ENCODE measurements at places on chromosomes 12 and 14.

DNA sequence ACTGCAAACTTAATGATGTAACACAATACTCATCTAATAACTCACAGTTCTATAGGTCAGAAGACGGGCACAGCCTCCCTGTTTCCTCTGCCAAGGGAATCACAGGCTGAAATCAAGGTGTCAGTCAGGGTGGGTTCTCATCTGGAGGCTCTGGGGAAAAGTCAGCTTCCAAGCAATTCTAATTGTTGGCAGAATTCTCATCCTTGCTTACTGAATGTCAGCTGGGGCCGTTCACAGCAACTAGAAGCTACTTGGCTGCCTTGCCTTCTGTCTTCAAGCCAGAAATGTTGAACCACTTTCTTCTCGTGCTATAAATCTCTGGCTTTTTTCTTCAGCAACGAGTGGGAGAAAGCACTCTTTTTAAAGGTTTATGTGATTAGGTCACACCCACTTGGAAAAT is 80.1 kb upstream of the PDZRN4 start:
- DNase-seq, result no peak

- DNase-seq, result no peak
Measured at GRCh38 chr12:69106482-69107118, 132.8 kb upstream of the CPSF6 start.

DNA sequence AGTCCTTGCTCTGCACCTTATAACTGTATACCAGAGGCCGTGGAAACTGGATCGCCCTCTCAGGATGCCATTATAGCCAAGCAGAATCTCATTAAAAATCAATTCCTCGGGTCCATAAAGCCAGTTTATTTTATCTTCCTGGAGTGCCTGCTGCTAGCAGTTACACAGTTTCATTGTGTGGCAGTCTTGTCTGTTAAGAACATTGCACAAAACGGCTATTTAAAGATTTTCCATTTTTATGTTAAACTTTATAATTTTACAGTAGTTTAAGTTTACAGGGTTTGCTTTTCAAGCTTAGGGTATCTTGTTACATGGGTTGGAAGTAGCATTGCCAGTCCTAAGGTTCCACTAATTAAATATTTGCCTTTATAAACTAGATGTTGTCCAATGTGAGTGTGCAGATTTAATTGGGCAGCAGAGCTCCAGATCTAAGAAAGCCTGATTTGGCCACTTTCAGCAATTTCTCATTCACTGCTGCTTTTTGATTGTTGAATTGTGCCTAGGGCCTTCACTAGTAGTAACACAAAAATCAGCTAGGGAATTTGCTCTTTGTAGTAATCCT is 17.0 kb downstream of the TMEM30B start:
- DNase-seq, result no peak

GRCh38 chr12:79183003-79183402 is 318.4 kb downstream of the SYT1 start:
- no peak for DNase-seq

DNA sequence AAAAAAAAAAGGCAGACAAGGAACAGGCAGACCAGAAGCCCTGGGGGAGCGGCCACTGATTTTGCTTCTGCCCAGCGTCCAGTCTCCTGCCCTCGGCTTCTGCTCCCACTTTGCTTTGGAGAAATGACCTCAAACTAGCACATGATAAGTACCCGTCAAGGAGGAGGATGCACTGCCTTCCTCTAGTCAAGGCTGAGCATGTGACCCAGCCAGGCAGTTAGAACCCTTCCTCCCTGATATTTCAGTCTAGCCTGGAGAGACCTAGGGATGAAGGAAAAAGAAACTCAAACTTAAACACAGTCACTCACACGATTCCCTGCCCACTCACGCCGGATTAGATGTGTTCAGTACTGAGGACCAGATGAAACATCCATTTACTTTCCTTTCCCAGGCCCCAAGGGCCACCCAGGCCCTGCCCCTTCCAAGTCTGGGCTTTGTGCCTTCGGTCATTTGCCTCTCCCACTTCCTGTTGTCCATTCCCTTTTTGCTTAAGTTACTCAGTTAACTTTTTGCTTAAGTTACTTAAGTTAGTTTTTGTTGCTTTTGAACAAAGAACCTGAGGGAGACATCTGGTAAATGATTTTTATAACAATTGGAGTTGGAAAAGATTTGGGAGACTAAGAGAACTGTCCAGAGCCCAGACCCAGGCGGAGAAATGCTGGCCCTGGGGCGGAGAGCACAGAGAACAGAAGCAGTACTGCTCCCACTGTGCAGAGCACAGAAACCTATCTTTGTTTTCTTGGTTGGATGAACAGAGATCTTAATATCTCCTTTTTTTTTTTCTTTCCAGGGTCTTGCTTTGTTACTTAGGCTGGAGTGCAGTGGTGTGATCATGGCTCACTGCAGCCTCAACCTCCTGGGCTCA is 23.0 kb upstream of the TTC7B start:
- no peak for DNase-seq

- DNase-seq, result no peak
Measured at GRCh38 chr12:25449007-25449406, 104.1 kb downstream of the LMNTD1 start.

- no peak for DNase-seq
Measured at GRCh38 chr12:12908711-12909110, 17.3 kb downstream of the GPRC5A start.

- DNase-seq, result no peak
Measured at GRCh38 chr14:56092763-56093162, 25.4 kb upstream of the PELI2 start.

DNA sequence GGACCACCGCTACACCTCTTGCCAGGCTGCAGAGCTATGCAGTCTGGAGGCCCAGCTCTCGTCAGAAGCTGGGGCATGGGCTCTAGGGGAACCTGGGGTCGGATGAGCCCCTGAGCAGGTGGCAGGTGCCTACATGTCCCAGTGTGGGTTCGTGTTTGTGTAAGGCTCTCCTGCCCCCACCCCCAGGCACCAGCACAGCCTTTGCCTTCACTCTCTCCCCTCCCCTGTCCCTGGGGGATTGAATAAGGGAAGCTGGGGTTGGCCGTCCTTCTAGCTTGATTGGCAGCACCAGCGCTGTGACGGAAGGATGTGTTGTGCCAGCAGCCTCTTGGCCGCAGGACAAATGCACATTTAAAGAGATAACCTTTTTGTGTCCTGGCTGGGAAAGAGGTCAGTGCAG is 34.8 kb upstream of the TSPAN9 start:
- peak; percentile 82 for DNase-seq

GRCh38 chr12:72010356-72010755 is 71.7 kb downstream of the TPH2 start:
- no peak for DNase-seq

DNA sequence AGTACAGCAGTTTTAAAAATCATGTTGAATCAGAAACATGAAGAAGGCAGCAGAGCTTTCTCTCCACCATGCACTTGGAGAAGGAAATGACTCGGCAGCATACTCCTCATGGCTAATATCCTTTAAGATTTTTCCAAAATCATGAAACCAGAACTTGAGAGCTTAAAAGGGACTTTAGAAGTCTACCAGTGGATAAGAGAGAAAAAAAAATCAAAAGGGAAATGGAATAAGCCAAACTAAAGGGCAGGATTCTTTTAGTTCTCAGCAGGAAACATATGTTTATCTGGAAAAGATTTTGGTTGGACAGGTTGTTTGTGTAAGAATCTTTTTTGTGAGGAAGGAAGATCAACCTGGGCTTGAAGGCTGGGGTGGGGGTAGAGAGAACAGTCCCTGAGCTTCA is 111.8 kb downstream of the PRKCH start:
- DNase-seq, result no peak

DNA sequence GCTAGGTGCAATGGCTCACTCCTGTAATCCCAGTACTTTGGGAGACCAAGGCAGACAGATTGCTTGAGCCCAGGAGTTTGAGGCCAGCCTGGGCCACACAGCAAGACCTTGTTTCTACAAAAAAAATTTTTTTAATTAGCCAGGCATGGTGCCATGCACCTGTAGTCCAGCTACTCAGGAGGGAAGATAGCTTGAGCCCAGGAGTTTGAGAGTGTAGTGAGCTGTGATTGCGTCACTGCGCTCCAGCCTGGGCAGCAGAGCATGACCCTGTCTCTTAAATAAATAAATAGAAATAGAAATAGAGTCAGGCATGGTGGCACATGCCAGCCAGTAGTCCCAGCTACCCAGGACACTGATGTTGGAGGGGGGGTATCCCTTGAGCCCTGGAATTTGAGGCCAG is 36.7 kb upstream of the CLIP1 start:
- DNase-seq, result no peak

DNA sequence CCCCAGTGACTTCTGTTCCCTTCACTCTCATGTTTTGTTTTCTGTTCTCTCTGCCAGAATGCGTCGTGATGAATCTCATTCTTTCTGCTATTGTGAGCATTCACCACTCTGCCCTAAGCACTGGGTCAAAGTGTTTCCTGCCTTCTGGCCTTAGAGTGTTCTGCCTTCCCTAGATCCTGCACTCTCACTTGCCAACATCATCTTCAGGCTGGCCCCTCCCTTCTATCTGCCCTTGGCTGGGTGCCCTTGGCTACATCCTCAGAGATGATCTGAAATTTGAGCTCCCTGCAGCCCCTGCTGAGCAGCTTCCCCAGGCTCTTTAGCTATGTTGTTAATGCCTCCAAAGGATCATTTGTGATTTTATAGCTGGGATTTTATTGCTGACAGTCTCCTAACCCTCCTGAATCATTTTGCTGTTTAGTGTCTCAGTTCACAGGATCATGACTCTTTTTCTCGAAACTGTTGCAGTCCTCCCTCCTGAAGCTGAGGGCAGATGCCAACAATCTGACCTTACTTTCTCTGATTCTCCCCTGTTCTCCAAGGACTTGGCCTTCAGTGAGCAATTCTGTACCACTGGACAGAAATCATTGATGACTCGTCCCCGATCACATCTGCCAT is 4.5 kb downstream of the DHRS2 start:
- no peak for DNase-seq

GRCh38 chr14:72615451-72616121 is 278.3 kb downstream of the DPF3 start:
- DNase-seq, result no peak

DNA sequence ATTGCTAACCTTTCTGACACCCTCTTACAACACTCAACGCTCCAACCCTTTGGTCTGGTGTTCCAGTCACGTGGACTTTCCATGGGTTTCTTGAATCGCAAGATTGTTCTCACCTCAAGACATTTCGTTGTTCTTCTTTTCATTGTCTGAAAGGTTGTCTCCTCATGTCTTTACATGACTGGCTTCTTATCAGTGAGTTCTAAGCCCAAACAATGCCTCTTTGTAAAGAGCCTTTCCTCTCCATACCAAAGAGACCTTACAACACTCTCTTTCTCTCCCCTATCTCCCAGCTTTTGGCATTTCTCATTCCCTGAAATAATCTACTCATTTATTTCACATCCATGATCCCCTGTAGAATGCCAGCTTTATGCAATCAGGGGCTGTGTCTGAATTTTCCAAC is 1144.8 kb downstream of the AACS start:
- DNase-seq, result no peak

GRCh38 chr14:102805941-102806340 is 28.7 kb downstream of the TRAF3 start:
- no peak for DNase-seq

- DNase-seq, result no peak
Measured at GRCh38 chr12:66956300-66956699, 277.4 kb upstream of the GRIP1 start.

GRCh38 chr12:104172570-104172947 is 34.5 kb upstream of the NFYB start:
- DNase-seq, result no peak

DNA sequence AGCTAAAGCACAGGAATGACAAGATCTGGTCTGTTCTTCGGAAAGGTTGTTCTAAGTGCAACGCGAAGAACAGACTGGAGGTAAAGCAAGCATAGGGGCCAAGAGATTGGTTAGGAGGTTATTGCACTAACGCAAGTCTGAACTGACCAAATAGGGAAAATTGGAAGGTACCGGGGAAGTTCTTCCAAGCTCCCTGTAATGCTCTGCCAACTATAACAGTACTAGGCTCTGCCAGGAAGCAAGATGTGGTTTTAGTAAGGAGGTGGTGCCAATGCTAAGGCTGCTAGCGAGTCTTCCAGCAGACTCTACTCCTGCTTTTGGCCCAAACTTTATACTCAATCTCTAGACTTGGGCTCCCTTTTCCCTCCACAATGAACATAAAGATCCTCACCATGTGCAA is 138.6 kb downstream of the PAWR start:
- no peak for DNase-seq

DNA sequence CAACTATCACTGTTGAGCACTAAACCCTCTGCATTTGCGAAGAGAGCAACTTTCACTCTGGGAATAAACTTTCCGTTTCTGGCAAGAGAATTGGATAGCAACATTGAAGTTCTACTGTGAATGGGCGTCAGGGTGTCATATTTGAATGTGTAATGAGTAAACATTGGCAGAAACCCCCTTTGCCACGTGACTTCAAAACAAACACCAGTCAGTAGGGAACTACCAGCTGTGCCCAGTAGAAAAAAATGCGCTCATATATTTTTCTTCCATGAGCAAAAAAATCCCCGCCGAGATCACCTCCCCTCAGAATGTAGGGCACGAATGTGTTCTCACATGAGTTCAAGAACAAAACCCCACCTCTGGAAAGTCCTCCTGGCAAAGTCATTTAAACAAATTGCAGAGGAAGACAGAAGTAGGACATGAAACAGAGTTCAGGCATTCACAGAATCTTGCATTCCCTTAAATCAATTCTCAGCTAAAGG is 80.6 kb downstream of the BTG1 start:
- DNase-seq, result no peak
